Stimulated activated CD8-positive, alpha-beta memory T cell treated with anti-CD3 and anti-CD28 coated beads, Interleukin-15, amount 100 ng/mL, for 24 hours (primary cell): ENCODE measurements at places on chromosomes 13 and 19.

GRCh38 chr13:79846386-79846785, 365.4 kb downstream of the NDFIP2 start:
- no peak for DNase-seq

DNA sequence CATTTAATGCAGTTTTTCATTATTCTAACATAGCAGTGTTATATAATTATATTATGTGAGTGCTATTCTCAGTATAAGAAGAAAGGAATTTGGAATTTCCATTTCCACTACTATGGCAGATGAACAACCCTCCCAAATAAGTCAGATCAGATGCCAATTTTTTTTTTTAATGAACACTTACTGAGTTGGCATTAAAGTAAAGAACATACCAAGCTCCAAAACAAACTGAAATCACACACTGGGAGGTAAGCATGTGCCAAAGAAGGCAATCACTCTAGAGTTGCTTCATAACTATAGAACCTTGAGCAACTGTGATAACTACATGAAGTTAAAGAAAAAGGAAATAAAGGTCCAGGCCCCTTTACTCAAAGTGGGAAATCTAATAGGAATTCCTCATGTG, 90.3 kb downstream of the RNF17 start:
- no peak for DNase-seq

GRCh38 chr19:52221831-52222375, 32.1 kb downstream of the PPP2R1A start:
- DNase-seq, result no peak

DNA sequence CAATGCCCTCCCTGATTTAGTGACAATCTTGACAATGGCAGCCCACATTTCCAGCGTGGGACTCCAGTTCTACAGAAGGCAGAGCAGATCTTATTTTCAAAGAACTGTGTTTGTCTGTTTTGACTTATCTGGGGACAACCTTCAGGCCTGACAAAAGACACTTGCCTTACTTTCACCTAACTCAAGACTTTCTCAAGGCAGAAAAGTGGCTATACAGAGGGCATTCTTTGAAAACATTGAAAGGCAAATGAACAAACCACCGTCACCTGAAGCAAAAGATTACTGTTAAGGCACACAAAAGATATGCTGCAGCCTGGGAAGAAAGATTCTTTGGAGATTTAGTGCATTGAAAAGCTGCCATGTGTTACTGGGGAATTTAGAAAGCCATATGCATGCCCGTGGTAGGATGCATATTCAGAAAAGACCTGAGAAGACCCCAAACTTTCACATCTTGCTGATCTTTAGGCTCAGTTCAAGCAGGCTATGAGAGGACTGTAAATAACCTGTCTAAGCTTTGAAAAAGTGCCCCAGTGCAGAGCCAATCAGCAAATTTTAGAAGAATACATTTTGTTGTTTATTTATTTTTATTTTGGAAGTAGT, 82.8 kb downstream of the TSC22D1 start:
- DNase-seq, result no peak

DNA sequence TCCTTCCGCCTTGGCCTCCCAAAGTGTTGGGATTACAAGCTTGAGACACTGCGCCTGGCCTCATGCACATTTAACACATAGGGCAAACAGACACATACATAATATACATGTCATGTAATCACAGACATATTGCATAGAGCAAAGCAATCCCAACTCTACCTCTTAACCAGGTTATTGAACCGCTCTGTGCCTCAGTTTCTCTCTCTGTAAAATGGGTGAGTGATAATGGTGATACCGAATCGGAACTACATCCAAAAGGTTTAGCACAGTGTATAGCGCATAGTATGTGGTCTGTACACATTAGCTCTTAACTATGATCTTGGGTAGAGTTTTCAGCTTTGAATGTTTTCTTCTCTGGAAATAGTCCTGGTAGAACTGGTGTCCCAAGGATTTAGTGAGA, 4.8 kb downstream of the CAPNS1 start:
- DNase-seq, result no peak

- DNase-seq, result peak; percentile 22
These were observed 61.6 kb upstream of the MED4 start for GRCh38 chr13:48156466-48156865.

DNA sequence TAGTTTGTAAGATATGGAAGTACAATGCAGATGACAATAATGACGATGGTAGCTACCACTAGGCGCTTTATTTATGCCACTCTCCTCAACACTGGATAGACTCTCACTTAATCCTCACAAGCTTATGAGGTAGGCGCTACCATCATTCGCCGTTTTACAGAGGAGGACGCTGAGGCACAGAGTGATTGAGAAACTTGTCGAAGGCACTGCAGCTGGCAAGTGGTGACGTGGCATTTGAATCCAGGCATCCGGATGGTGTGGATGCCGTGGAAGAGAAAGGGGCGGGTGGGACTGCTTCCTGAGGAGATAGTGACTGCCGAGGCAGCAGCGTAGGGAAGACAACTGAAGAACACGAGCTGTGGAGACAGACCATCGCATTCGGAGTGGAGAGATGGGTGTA, 1.3 kb upstream of the RPS9 start:
- DNase-seq, result no peak

DNA sequence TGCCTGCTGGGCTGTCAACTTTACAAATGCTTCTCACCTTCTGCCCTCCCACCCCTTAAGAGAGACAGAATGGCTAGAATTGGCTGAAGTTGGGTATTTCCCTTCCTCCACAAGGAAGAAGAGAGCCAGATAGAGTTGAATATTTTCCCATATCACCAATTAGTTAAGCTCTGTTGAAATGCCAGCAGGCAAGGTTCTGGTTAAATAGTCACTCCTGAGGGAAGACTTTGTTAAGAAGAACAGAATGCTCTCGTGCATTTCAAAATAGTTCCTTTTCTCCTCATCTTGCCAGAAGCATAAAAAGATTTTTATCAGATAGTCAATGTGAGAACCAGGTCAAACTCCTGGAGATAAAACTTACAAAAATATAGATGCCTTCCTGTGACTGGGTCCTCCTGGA, 2857.0 kb upstream of the PCDH20 start:
- no peak for DNase-seq

DNA sequence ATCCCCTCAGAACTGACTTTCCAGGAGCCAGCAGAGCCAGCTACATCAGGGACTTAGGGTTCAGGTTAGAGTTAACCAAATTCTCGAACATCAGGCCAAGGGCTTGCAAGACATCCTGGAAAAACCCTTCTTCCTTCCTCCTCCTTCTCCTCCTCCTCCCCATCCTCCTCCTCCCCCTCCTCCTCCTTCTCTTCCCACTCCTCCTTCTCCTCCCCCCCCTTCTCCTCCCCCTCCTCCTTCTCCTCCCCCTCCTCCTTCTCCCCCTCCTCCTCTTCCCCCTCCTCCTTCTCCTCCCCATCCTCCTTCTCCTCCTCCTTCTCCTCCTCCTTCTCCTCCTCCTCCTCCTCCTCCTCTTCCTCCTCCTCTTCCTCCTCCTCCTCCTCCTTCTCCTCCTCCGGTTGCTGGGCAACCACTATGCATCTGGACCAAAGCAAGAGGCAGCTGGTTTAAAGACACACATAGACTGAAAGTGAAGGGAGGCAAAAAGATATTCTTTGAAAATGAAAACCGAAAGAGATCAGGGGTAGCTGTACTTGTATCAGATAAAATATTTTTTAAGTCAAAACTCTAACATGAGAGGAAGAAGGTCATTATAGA, 5.9 kb upstream of the CCL25 start:
- DNase-seq, result no peak

DNA sequence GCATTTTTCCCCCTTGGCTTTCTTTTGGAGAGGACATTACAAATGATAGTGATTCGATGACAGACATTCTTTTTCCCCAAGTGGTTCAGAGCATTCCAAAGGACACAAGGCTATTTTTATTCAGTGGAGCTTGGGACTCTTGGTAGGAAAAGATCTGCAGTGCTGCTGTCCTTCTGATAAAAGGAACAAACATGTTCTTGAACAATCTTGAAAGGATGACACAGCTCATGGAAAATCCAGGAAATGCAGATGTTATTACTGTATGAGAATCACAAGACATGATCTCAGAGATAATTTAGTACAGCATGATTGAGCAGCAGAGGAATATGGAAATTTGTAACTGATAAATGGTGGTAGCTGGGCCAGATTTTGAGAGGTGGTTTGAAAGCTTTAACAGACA, 96.2 kb upstream of the RFC3 start:
- DNase-seq, result no peak

DNA sequence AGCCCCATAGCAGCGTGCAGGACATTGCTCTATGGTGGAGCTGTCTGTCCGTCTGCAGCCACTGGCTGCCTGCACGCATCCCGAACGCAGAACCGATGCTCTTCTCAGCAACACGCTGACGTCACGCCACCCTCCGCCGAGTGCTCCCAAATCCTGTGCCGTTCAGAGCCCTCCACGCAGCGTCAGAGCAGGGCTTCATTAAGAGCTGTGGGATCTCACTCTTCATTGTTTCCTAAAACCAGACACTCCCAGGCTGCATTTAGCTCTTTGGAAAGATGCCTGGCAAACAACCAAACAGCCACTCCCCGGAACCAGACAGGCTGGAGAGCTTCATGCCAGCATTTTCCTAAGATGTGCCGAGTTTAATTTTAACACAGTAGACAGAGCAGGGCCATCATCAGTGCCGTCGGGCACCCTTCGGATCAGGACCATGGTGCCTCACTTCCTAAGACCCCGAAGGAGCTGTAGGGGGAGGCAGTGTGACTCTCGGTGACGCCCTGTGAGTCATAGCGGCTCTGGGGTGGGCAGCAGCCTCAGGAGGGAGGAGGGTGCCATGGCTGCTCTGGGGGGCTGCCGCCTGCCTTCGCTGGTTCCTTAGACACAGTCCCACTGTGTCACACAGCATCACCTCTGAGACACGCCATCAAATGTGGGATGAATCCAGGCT, 131.5 kb upstream of the MCF2L start:
- no peak for DNase-seq

DNA sequence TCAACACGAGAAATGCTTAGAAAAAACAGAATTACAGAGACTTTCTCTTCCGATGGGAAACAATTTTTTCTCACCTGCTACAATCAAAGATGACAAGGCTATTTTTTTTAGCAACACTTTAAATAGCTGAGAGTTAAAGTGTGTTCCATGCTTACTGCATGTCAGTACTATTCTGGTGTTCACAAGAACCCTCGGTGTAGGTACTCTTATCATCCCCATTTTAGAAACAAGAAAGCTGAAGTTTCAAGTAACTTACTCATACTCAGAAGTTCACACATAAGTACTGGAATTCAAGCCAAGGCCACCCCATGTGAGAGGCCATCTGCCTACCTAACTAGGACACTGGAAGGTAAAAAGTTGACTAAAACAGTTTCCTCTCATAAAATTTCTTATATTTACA, 9.0 kb upstream of the TNFRSF19 start:
- no peak for DNase-seq

GRCh38 chr13:107551521-107551920, 663.8 kb downstream of the LIG4 start:
- no peak for DNase-seq

DNA sequence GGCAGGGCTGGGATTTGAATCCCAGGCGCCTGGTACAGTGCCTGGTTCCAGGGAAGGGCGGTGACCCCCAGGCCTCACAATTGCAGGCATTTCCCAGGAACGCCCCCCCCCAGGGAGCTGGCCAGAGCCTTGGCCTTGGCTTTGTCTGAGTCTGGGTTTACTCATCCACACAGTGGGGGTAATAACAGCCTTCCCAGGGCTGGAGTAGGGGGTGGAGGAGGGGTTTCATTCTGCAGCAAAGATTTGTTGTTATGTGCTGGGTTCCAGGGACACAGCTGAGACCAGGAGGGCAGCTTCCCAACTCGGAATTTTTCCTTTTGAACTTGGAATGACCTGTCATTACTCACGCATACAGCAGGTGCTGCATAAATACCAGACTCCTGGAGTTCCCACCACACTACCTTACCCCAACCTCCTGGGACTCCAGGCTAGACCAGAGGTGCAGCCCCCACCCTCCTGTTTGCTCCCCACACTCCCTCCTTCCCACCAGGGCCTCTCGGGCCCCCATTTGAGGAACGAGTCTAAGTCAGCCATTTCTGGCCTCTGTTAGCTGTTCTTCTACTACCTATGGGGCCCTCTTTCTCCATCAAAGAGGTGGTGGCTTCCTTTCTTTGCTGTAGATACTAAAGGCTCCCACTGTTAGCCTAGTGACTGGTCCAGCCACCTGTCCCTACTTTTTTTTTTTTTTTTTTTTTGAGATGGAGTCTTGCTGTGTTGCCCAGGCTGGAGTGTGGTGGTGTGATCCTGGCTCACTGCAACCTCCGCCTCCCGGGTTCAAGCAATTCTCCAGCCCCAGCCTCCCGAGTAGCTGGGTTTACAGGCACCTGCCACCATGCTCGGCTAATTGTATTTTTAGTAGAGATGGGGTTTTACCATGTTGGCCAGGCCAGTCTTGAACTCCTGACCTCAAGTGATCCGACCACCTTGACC, 1.6 kb upstream of the ADAMTS10 start:
- no peak for DNase-seq

GRCh38 chr19:49431330-49431749, 6.2 kb downstream of the GFY start:
- DNase-seq, result no peak

GRCh38 chr13:29855784-29856183, 5.4 kb upstream of the UBL3 start:
- no peak for DNase-seq

GRCh38 chr13:112067116-112067741, at the start of gene SOX1:
Gene SOX1, plus strand, starts transcription at chr13:112067149. Its CDS starts 510 bp downstream, at chr13:112067659.
- DNase-seq, result no peak

DNA sequence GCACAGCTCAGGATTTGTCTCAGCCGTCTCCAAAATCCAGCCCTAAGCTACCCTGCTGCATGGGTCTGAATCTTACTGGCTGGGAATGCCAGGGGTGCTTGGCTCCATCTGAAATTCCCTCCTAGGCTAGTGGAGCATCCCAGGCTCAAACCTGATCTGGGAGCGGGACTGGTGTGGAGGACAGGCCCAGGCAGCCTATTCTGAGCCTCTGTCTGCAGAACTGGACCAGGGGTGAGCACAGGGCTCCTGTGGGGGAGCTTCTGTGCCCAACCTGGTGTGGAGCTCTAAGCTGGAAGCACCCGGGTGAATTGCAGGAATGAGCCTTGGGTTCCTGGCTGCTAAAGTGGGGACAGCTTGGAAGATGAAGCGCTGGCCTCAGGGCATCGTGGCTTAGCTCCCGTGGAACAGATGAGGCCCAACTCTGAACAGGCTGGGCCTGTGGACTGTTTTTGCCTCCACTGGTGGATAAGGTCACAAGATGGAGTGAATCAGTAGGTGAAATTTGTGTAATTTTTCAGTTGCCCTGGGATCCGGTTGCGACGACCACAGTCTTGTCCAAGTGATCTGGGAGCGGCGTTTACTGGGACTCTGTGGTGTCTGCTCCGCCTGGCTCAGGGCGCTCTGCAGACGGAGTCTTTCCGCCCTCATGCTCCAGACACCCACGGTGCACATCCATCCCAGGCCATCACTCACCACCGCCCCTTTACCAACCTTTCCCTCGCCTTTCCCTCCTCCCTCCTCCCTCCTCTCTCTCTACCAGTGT, 79.5 kb downstream of the TEX29 start:
- no peak for DNase-seq

- no peak for DNase-seq
These were observed 313.3 kb downstream of the FGF9 start for GRCh38 chr13:21984156-21984555.

- no peak for DNase-seq
These were observed 405 bp downstream of the ZNF446 start for GRCh38 chr19:58476498-58477015.

GRCh38 chr13:20729633-20730585, 26.4 kb downstream of the IL17D start:
- no peak for DNase-seq
